ENCODE measurements at places on chromosomes 7 and 10. TPM values are rescaled to one million over a fixed set of nuclear protein-coding genes. Genes with fewer than 3 reads are reported as not detected.
A peak's percentile ranks its signal among the peaks of the same experiment; 100 is the strongest.

The NUTM2D gene
- total RNA-seq = 2.1 TPM

The GPNMB gene
- total RNA-seq = not detected

The NUTM2B gene
- 0.97 TPM for total RNA-seq

The TUBB8 gene
- total RNA-seq = not detected

The ATOH7 gene
- total RNA-seq = not detected

The SPDYE9 gene
- total RNA-seq = not detected

The CAMK1D gene
- total RNA-seq = 15.4 TPM

The CHRM2 gene
- not detected for total RNA-seq

The CYP2W1 gene
- not detected for total RNA-seq

- no peak for DNase-seq
These were observed 327.3 kb downstream of the PHTF2 start for GRCh38 chr7:78125884-78126283.

GRCh38 chr10:72756674-72757385 is 64.9 kb downstream of the MCU start:
- no peak for DNase-seq

DNA sequence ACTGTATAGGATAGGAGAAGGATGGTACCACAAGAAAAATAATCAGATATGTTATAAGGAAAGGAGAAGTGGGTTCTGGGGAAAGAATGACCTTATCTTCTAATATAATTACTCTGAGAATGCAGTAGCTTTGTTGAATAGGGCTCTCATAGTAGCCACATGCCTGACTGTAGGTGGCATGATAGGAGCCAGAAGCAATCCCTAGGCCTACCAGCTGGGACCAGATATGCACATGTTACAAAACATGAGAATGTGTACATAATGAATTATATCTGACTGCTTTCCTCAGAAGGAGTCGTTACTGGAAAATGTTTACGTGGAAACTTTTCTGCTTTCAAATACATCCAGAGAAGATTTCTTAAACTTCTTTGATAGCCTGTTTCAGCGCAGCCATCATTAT is 53.2 kb upstream of the FAM3C start:
- no peak for DNase-seq

- no peak for DNase-seq
These were observed 148.6 kb downstream of the SUGCT start for GRCh38 chr7:40283391-40283790.

DNA sequence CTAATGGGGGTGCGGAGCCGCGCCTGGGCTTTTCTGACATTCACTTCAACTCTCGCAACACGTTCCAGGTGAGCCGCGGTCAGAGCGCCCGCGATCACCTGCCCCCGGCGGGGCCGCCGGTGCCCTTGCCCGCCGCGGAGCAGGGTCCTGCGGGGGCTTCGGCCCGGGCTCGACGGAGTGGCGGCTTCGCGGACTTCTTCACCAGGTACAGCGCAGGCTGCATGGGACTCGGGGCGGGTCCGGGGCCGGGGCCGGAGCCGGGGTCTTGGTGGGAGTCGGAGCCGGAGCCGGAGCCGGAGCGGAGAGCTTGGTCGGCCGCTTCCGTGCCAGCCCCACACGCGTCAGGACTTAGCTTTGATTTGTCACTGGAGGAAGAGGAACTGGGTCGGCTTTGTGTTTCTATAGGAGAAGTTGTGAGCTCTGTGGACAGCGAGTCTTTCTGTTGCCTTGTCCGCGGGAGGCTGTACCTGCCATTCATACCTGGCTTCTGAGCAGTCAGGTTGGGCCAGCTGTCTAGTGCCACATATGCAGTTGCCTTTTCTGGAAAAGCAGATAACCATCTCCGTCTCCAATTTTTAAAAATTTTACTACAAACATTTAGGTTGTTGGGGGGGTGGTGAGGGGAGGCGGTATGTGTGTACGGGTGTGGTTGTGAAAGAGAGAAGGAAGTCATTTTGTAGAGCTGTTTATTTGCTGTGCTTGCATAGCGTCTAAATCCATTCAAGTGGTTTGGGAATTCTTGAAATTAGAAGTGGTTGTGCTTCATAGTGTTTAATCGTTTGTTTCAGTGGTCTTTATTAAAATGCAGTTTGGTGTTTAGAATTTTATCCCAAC is 1.3 kb downstream of the TBC1D12 start:
- DNase-seq = peak; percentile 8

- no peak for DNase-seq
These were observed 439.1 kb upstream of the MGMT start for GRCh38 chr10:129027906-129028305.

DNA sequence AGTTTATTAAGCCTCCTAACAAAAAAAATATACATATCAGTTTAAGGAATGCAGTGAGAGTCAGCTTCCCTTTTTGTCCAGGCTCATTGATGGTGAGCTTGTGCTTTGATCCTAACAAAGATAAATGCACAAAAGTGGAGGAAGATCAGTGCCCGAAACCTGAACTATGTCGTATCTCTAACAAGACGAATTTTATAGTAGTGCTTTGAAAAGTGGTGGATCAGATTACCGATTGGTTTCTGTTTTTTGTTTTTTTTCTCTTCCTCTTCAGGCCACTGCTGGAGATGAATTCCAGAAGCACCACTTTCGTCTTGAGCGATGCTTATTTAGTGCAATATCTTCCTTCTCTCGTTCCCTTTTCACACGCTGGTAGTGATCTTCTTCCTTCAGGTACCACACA is 72.8 kb downstream of the RHOBTB1 start:
- no peak for DNase-seq

- no peak for DNase-seq
These were observed 132.6 kb downstream of the ELMO1 start for GRCh38 chr7:37315772-37316715.

- DNase-seq = no peak
These were observed 57.6 kb downstream of the TACR2 start for GRCh38 chr10:69359148-69359547.

GRCh38 chr10:29328983-29329382 is 40.1 kb downstream of the LYZL1 start:
- DNase-seq = no peak

DNA sequence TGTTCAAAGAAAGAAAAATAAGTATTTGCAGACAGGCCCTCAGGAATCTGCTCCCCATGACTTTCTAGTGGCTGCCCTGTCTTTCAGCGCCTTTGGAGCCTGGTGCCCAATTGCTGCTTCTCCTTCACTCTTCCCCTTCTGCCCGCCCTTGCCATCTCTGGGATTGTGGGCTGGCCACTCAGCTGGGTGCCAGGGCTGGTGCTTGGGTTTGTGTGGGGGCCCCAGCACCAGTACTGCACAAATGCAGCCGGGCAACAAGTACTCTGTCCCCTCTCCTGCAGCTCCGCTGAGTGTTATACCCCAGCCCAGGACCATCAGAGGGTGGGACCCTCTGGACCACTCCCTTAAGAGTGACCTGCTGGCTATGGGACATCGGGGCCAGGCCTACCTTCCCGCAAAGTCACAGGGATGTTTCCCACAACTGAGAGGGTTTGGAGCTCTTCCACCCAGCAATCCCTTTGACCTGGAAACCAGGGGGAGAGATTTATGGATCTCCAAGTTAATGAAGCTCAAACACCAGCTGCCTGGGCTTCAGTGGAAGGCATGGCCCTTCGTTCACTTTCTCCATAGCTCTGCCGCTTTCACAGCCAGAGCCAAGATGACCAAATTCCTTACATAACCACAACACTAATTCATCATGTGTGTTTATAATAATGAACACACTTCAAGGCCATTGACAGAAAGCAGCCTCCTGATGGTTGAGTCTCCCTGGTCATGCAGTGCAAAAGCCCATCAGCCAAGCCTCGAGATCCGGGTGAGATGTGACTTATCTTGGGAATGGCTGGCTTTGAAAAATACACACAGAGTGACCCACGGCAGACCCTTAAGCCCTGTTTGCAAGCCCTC is 313.9 kb upstream of the ZNF32 start:
- DNase-seq = no peak

- DNase-seq = no peak
These were observed 205.3 kb downstream of the CHRM2 start for GRCh38 chr7:137073571-137074325.

GRCh38 chr7:149495785-149496641 is 1.6 kb downstream of the ZNF746 start:
- DNase-seq = no peak

DNA sequence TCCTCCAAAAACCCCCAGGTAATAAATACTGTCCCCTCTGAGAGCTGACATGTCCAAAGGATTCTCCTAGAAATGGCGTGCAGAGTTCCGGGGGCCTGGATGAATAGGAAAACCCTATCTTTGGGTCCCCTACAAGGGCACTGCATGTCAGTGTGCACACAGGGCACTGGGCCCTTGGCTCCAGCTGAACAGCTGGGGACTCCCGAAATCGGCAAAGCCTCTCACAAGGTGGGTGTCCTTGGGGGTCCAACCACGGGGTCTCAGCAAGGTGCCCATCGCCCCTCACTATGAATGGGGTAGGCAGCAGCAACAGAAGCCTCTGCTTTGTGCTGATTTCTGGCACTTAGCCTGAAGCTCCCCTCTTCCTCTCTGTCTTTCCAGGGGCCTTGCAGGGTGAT is 46.1 kb downstream of the SLIT1 start:
- no peak for DNase-seq

DNA sequence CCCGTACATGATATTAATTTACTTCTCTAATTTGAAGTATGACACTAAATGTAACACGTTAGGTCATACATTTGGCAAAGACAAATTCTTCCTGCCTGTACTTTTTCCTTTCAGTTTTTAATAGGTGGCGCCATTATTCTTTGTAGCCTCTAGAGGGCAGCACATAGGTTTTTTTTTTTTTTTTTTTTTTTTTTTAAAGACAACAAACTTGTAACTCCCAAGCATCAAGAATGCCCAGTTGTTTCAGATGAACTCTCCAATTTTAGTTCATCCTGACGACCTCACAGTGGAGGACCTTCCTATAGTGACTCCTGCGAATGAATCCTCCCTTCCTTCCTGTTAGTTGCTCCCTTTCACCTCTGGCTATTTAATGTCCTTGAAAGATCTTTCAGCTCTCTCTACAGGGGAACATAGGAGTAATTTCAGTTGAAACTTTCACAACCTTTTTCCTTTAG is 139.3 kb upstream of the HDAC9 start:
- DNase-seq = no peak

DNA sequence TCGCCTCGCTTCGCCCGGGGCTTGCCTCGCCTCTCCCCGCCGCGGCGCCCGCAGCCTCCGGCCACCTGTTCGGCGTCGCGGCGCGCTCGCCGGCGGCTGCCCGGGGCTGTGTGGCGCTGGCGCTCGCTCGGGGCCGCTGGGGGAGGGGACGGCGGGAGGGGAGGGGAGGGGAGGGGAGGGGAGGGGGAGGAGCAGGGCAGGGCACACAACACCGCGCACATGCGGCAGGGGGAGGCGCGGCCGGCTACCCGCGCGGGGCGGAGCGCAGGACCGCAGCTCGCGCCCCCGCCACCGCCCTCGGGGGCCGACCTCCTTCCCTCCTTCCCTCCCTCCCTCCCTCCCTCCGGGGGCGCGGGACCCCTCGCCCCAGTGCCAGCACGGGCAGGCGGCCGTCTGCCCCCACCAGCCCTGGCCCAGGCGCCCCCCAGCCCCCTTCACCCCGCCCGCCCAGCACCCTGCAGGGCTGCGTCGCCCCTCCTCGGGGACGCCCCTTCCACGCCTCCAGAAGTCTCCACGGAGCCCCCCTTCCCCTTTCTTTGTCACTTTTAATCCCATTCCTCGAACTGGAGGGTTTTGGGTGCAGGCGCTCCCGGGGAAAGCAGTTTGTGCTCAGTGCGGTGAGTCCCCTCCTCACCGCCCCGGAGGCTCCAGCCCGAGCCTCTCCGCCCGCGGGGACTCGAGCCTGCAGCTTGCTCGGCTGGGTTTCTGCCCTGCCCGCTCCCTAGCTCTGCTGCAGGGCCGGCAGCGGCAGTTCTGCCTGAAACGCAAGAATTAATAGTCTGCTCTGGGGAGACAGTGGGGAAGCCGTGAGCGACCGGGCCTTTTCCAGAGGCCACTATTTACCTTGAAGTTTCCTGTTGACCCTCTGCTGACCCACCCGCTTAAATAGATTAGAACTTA is at the start of gene PARD3:
Gene PARD3 (minus strand): TSS at position 112 of the 900 bp plus-strand sequence. CDS start 301 bp downstream, outside the sequence.
- DNase-seq = peak; percentile 11

DNA sequence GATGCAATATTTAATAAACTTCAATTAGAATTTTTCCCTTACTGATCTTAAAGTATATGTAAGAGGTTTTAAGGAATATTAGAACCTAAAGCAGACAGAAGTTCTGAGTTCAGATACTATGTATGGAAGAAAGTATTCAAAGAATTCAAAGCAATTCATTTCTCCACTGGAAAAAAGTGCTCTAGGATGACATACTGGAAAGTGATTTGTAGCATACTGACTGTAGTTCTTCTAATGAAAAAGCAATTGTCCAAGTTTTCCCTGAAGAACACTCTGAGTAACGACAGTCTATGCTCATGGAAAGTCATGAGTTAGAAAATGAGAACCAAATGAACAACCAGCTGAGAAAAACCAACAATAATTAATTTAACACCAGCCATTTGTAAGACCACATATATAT is 180.8 kb upstream of the SLC26A5 start:
- DNase-seq = no peak

GRCh38 chr10:119457966-119458766 is 84.4 kb downstream of the RGS10 start:
- DNase-seq = no peak

- DNase-seq = no peak
These were observed 27.2 kb downstream of the SVIL start for GRCh38 chr10:29607576-29607975.

DNA sequence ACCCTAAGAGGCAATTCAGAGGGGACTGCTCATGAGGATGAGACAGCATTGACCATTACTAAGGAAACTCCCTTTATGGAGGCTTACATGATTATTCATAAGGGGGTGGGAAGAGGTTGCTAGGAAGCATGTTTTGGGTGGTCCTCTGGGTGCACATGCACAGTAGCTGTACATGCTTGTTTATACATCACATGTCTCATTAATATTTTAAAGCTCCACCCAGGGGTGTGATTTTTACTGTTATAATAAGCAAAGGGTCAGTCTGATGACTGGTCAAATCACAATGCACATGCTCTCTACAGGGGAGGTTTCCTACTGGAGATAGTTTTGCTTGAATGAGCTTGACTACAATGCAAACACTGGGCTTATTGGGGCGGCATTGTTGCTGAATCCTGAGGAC is 23.8 kb upstream of the PPP1R9A start:
- no peak for DNase-seq

GRCh38 chr10:126027692-126028091 is 131.3 kb downstream of the FANK1 start:
- DNase-seq = no peak

GRCh38 chr10:62317257-62317656 is 48.6 kb upstream of the RTKN2 start:
- DNase-seq = no peak

DNA sequence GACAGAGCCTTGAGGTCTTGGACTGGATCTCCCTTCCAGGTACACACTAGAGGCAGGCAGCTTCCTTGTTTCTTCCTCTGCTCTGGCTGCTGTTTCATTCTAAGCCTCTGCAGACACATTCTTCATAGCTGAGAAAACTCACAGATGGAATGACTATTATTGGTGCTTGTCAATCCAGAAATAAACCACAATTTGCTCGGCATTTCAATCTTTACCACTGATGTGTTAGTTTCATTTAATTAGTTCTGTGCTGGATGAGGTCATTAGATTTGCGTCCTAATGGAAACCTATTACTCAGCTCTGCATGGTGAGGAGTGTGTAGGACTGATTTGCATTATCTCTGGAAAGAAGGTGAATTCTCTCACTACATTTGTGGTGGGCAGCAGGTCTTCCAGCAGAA is 392.5 kb downstream of the NRG3 start:
- no peak for DNase-seq
